Left hindlimb (tissue), 1 donor: ENCODE measurements at places on chromosomes 12 and 14.

GRCh38 chr14:92729634-92730358 is 18.6 kb downstream of the LGMN start:
- peak; percentile 22 for DNase-seq

GRCh38 chr12:131825146-131825892 is 2.9 kb upstream of the MMP17 start:
- no peak for DNase-seq

- DNase-seq = no peak
Observed at GRCh38 chr12:57126061-57126460, 2.2 kb upstream of the LRP1 start.

GRCh38 chr14:77498120-77498979 is at the start of gene ISM2:
Gene ISM2, minus strand, starts transcription at chr14:77498816. Its CDS starts 23 bp downstream, at chr14:77498793.
- DNase-seq = peak; percentile 51

DNA sequence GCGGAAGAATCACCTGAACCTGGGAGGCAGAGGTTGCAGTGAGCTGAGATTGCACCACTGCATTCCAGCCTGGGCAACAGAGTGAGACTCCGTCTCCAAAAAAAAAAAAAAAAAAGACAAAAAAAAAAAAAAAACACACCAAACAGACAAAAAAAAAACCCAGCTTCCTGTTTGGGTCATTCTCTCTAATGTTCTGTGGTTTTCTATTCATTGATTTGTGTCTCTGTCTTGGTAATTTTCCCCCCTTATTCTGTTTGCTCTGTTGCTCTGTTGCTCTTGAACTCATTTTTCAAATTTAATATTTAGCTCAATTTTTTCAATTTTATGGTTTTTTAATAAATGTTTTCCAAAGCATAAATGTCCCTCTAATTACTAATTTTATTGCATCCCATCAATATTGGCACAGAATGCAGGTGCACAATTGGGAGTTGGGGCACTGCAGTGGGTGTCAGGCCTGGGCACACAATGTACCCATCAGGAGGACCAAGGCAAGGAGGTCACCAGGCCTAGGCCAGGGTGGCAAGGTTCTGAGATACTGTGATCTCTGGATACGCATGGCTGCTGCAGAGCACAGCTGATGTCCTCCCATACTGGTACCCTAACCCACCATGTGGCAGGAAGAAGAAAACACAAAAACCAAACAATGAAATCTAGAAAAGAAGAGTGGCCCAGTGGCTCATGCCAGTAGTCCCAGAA is 8.0 kb upstream of the GNPTAB start:
- no peak for DNase-seq

DNA sequence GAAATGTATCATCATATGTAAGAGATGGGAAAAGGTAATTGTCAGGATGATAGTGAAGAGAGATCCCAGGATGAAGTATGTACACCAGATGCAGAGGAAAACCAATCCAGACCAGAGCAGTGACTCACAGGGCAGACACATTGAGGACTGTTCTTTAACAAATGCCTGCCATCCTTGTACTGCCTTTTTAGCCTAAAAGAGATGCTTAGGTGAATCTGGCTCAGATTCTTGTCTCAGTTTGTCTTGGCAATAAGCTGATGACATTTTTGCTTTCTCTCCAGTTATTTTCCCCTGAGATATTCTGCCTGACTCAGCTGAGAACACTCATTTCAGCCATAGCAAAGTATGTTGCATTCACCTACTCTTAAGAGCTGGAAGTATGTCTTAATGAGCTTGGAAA is 405.3 kb upstream of the USP15 start:
- no peak for DNase-seq

DNA sequence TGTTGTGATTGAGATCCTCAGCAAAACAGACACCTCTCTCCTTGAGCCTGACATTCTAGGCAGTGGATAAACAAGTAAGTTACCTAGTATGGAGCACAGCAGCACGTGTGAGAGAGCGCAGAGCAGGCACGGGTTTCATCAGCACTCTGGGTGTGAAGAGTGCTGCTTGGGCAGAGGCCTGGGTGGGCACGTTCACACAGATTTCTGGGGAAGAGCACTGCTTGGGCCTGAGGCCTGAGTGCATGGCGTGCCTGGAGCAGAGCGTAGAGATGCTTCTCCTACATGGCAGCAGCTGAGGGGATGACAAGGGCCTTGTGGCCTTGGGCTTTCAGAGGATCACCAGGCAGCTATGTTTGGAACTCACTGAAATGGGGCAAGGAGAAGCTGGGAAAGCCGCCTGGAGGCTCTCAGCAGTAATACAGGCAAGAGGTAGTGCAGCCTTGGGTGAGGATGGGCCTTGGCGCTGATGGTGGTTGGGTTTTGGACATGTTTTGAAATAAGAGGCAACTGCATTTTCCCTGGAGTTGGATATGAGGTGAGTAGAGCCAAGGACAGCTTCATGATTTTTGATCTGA is 17.6 kb downstream of the CKB start:
- DNase-seq = no peak

DNA sequence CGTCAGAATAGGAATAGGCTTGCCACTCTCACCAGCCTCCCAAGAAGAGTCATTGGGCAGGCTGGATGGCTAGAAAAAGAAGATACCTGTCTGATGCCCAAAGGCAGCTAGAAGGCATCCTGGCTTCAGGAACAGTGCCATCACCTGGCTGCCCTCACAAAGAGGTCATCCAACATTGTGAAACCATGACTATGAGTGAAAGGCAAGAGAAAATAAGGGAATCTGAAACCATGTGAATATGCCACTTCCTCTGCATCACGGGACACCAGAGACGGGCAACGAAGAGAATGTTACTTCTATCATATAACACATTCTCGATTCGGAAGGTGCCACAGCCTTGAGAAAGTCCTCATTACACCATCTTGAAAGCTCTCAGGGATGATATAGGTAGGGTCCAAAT is 182.0 kb downstream of the DAD1 start:
- no peak for DNase-seq

GRCh38 chr14:76326918-76327689 is 48.8 kb upstream of the ESRRB start:
- DNase-seq = no peak

GRCh38 chr12:90301561-90302133 is 593.0 kb upstream of the ATP2B1 start:
- no peak for DNase-seq

GRCh38 chr12:76152181-76152807 is 67.8 kb upstream of the NAP1L1 start:
- DNase-seq = no peak

GRCh38 chr12:124833693-124834122 is 30.0 kb downstream of the SCARB1 start:
- no peak for DNase-seq

GRCh38 chr12:103884316-103884715 is 43.3 kb upstream of the NT5DC3 start:
- no peak for DNase-seq

DNA sequence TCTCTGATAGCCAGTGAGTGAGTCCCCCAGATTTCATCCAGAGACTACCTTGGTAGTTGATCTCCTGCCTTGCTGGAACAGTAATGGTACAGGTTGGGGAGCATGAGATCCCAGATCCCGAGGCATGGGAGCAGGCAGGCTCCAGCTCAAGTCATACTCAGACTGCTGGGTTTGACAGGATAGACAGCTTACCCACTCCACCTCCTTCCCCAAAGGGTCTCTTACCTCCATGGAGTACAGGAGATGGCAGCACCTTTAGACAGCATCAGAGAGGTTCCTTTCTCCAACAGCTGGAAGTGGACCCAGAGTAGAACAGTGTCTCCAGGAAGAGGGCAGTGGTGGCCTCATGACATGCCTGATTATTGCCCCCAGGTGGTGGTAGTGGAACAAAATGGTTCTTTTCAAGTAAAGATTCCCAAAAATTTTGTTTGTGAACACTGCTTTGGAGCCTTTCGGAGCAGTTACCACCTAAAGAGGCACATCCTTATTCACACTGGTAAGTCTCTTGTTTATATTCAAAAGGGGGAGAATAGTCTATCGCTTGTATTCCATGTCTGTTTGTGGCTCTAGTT is 4.9 kb upstream of the CSAD start:
- no peak for DNase-seq

DNA sequence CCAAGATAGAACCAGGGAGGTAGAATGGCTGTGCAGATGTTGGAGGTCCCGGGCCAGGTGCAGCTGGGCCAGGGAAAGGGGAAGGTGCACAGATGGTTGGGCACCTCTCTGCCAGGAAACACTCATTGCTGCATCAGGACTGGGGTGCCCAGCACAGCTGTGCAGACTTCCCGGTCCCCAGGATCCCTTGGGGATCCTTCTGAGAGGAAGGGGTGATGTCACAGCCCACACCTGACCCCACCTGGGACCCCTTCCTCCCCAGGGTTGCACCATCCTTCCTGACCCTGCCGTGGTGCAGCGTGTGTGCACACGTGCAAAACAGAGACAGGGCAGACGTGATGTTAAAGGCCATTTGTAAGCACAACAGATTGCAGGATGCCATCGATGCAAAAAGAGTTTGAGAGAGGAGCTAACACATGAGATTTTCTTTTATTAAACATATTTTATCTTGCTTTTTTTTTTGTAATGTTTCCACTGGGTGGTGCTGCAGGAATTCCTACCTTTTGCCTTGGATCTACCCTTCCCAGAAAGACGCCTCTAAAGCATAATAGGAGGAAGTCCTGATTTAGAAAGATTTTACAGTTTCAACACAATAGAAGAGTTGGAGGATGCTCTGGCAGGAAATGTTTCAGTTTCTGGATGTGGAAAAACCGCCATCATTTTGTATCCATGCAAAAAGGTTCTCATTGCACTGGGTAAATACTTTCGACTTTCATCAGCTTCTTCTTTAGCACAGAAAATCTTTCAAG is 14.8 kb downstream of the ELK3 start:
- DNase-seq = no peak

DNA sequence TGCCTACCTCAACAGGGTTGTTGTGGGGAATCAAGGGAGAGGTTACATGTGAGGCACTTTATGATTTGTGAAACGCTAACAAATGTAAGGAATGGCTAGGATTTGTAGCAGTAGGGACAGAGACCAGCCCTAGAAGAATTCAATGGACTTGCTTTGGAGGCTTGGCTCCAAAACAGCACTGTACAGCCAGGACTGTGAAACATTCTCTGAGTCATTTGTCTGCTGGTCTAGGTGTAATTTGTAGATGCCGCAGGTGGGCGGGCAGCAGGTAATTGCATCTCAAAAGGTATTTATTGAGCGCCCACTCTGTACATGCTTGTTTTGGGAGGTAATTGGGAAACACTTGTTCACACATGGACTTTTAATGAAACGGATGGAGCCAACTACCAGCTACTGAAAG is 11.4 kb downstream of the SLC7A8 start:
- no peak for DNase-seq

DNA sequence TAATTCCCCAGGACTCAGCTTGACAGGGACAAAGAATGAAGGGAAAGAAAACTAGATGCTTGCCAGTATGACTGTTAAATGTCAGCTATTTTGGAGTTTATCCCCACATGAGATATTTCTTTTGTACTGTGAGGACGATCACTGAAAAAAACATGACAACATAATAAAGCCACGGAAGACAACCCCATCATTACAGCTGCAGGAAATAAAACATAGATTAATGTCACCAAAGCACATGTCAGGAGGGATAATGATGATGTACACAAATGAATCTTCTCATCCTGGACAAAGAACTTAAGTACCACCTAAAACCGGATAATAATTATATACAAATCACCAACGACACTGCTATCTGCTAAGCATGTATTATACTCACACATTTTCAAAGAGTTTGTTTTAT is 84.6 kb upstream of the GRIP1 start:
- no peak for DNase-seq

- no peak for DNase-seq
Observed at GRCh38 chr14:100041271-100041670, 24.0 kb upstream of the EVL start.

DNA sequence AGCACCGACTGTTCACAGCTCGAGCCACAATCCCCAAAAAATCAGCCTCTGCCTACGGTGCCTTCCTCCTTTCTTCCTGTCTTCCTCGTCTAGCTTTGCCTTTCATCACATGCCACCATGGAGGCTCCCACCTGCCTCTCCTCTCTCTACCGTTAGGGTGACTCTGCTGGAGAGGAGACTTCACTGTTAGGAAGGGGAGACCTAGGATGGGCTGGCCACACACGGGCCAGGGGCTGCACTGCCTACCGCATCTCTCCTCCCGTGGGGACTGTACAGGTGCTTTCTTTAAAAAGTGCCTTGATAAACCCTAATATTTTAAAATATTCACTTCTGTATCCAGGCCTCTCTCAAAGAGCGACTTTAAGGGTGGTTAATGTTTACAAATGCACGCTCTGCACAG is 1104.7 kb downstream of the BCL11B start:
- no peak for DNase-seq

DNA sequence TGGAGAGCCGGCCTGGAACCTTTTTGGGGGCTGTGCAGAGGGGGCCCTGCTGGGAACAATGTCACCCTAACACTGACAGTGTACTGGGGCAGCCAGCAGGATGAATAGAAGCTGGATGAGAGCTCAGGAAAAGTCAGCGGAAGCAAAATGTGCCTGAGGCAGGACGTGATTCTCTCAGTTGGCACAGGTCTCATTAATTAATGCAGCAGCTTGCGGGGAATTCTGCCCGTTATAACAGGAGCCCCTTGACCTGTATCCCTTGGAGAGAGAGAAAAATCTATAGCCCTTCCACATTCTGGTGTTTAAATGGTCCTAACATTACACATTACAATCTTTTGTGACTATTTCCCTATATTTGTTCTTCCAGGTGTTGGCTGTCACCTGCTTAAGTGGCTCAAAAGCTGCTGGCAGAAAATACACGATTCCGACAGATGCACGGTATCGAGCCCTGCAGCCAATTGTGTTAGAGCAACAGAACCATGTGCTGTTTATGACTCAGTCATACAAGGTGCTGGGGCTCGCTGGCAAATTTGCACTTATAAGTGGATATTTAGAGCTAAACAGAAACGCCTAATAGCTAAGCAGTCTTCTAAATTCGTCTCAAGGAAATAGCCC is 854.7 kb downstream of the AACS start:
- no peak for DNase-seq

DNA sequence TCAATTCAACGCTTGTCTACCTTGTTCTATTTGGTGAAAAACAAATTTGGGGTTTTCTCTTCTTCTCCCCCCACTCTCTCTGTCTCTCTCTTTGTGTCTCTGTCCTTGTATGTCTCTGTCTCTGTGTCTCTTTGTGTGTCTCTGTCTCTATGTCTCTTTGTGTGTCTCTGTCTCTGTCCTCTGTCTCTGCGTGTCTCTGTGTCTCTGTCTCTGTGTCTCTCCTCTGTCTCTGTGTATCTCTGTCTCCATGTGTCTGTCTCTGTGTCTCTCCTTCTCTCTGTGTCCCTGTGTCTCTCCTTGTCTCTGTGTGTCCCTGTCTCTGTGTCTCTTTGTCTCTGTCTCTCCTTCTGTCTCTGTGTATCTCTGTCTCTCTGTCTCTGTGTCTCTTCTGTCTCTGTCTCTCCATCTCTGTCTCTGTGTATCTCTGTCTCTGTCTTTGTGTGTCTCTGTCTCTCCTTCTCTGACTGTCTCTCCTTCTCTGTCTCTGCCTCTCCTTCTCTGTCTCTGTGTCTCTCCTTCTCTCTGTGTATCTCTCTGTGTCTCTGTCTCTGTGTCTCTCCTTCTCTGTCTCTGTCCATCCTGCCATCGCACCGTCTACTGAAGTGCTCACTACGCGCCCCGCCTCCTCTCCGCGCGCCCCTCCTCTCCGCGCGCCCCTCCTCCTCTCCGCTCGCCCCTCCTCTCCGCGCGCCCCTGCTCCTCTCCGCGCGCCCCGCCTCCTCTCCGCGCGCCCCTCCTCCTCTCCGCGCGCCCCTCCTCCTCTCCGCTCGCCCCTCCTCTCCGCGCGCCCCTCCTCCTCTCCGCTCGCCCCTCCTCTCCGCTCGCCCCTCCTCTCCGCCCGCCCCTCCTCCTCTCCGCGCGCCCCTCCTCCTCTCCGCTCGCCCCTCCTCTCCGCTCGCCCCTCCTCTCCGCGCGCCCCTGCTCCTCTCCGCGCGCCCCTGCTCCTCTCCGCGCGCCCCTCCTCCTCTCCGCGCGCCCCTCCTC is 12.8 kb downstream of the LRCOL1 start:
- DNase-seq = peak; percentile 77
